Neural progenitor cell (in vitro differentiated cells): ENCODE measurements at places on chromosomes 12 and 14.

DNA sequence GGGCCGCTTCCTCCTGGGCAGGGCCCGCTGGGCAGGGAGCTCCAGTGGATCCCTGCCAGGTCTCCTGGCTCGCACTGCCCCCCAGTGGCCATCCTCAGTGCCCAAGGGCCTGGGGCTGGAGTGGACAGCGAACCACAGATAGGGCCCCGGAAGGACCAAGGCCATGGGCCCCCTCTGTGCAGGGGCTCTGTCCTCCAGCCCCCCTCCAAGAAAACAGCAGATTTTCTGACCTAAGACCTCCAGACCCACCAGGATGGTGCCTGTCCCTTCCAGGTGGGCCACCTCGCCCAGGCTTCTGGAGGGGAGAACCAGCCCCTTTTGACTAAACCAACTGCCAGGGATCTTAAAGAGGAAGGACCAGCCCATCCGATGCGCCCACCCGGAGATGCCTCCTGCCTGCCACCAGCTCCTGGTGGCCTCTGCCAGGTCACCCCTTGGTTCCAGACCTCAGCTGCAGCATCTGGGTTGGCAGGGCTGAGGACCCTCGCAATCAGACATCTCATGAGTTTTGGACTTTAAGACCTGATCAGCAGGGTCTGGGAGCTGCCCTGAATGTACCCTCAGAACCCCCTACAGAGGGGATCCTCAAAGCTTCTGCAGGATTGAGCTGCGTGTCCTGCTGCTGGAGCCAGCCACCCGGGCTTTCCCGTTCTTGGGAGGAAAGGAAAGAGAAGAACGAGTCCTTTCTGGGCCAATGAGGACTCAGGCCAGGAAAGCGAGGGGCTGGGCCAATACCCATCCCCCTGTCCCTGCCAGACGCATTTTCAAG is 325.8 kb upstream of the DIO3 start:
- peak; percentile 84 for DNase-seq

DNA sequence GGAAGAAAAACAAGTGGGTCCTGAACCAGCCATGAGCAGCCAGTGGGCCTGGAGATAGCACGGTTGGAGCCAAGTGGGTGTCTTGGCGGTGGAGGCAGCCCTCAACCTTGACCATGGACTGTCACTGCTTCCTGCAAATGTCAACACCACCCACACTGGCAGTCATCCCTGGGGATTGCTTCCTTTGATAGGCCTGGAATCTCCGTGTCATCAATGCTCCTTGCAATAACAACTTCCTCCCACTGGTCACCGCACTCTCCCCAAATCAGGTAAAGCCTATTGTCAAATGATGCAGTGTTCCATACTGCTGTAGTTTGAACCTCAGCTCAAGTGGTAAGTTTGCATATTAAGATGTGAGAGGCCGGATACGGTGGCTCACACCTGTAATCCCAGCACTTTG is 129.1 kb downstream of the NTF3 start:
- no peak for DNase-seq

DNA sequence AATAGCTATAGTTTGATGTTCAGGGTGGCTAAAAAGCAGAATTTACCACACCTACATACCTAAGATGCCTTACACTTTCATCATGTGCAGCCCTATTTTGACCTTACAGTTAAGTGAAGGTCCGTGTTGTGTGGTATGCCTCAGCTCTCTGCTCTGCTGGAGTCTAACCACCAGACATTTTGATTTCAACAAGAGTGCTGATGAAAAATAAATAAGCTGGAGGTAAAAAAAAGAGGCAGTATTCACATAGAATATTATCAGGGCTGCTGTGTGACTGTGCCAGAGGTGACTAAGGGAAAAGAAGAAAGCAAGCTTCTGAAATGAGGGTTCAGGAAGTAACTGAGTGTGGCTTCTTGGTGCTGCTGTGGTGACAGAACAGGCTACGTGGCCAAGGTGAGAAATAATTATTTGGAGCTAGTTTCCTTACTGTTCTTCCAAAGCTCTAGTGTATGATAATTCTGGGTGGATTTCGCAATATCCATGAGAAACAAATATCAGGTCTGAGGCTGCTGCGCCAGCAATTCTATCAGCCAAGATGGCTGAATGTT is 188.8 kb downstream of the STXBP6 start:
- no peak for DNase-seq

DNA sequence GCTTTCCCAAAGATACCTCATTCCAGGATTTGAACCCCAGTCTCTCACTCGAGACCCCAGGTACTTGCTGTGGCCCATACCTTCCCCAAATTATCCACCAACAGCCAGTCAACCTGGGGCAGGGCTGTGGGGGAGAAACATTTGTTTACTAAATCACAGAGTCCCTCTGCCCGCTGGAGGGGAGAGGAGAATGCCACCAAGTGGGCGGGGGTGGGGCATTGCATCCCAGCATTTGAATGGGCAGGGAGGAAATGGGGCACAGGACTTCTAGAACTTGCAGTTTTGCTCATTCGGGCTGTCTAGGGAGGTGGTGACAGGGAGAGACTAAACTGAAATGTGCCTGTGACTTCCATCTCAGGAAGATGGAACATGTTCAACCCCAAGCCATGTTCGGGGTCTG is 10.9 kb upstream of the SERPINA9 start:
- peak; percentile 9 for DNase-seq

DNA sequence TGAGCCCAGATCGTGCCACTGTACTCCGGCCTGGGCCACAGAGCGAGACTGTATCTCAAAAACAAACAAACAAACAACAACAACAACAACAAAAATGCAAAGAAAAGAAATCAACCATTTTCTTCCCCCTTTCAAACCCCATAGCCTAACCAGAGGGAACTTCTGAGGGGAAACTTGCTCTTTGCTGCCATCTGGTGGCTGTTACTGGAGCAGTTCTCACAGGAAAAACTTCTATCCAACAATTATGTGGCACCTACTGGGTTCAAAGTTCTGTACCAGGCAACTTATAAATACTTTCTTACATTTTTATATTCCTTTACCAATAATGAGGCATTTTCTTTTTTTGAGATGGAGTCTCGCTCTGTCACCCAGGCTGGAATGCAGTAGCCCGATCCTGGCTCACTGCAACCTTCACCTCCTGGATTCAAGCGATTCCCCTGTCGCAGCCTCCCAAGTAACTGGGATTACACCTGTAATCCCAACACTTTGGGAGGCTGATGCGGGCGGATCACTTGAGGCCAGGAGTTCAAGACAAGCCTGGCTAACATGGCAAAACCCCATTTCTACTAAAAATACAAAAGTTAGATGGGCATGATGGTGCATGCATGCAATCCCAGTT is 50.9 kb upstream of the BICDL1 start:
- DNase-seq = peak; percentile 75

- DNase-seq = no peak
These were observed 53.8 kb downstream of the PHETA1 start for GRCh38 chr12:111314953-111315539.

- no peak for DNase-seq
These were observed at the start of gene CD163L1 for GRCh38 chr12:7444076-7444475. Gene CD163L1, minus strand, starts transcription at chr12:7444153. Its CDS starts 26 bp downstream, at chr12:7444127.

DNA sequence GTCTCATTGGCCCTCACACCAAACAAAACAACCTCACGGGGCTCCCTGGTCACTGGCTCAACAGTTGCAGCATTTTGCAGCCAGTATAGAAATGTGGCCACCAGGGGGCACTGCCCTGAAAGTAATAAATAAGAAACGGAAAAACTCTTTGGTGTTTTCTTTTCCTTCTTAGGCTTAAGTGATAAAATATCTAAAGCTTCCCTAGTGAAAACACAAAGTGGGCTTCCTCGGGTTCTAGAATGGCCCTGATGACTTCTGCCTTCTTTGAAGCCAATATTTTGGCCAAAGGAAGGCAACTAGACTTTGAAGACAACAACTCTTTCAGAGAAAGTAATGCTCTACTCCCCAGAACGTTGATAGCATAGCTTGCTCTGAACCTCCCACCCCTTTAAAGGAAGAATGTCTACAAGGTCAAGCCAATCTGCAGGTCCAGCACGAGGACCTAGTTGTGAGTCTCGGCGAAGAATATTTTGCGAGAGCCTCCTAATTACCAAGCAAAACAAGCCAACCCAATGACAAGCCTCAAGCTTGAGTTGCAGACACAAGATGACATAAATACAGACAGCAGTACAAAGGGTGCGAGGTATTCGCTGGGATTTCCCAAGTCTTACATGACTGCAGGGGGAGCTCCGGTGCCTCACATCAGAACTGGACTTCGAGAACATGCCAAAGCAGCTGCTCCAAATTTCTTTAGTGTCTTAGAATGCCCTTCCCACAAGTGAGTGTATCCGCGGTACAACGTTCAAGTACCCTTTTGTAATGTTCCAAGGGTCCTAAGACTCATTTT is 2.6 kb downstream of the ITPK1 start:
- DNase-seq = peak; percentile 93

DNA sequence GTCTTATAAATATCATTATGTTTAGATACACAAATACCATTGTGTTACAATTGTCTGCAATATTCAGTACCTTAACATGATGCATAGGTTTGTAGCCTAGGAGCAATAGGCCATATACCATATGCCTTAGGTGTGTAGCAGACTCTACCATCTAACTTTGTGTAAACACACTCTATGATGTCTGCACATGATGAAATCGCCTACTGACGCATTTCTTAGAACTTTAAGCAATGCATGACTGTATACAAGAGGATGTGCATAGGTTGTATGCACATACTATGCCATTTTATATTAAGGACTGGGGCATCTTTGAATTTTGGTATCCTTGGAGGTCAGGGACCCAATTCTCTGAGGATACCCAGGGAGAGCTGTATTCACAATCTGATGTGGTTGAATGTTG is 10.1 kb upstream of the BTG1 start:
- no peak for DNase-seq

- peak; percentile 50 for DNase-seq
These were observed 20.9 kb upstream of the NUDT14 start for GRCh38 chr14:105201925-105202513.

GRCh38 chr12:113142173-113142885 is 6.8 kb upstream of the RASAL1 start:
- DNase-seq = no peak

GRCh38 chr12:101670007-101670671 is 27.3 kb upstream of the CHPT1 start:
- DNase-seq = peak; percentile 50

GRCh38 chr12:4648104-4648500 is 749 bp downstream of the AKAP3 start:
- no peak for DNase-seq

GRCh38 chr12:105773471-105773870 is 365.3 kb downstream of the NUAK1 start:
- no peak for DNase-seq

- peak; percentile 50 for DNase-seq
These were observed 32.4 kb downstream of the LMO3 start for GRCh38 chr12:16573398-16574077.

DNA sequence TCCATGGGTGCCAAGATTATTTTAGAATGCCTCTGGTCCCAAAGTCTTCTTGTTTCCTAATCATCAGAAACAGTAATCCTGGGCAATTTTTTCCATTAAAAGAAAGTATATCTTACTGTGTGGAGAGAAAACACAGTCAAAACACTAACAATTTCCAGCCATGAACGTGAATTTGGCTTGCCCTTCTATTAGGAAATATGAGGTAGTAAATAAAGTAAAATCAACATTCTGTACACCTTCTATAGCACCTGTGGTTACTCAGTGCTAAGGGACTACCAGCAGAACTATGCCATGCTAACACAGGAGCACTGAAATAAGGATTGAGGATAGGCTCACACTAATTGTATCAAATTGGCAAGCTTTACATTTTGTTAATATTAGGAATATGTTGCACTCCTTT is 60.1 kb downstream of the NTN4 start:
- no peak for DNase-seq

DNA sequence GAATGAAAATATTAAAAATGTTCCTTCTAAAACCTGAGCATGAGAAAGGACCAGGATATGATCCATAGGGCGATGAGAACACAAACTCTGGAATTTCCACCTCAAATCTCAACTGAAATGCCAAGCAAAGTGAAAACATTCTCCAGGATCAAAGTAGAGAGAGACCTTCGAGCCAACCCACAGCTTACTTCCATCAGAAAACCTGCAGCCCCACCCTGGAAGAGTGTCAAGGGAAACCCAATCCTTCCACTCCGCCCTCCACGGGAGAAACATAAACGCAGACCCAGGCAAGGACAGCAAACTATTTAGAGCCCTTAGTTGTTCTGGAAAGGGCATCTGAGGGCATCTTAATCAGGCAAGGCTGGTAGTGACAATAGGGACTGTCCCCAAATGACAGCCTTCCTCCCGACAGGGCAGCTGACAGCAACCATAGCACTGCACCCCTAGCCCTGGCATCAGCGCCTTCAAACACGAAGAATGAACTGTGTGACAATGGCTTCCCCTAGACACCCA is 21.8 kb downstream of the SLC15A4 start:
- DNase-seq = no peak

- DNase-seq = peak; percentile 60
These were observed 2.7 kb downstream of the TGFB3 start for GRCh38 chr14:75979071-75979571.

DNA sequence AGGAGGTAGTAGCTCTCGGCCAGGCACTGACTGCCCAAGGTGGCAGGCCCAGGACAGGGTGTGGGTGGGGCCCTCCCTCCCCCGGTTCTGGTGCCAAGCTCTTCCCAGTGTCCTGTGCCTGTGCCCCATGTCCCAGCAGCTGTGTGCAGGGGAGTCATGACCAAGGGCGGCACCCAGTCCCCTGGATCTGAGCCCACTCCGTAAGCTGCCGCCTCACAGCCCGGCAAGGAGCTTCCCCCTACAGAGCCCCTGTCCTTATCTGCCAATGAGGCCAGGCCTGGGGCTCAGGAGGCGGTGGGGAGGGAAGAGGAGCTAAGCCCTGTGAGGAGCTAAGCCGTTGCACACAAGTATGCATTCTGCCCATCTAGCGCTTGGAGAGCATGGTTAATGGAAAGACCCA is 5.6 kb upstream of the C14orf180 start:
- peak; percentile 55 for DNase-seq

DNA sequence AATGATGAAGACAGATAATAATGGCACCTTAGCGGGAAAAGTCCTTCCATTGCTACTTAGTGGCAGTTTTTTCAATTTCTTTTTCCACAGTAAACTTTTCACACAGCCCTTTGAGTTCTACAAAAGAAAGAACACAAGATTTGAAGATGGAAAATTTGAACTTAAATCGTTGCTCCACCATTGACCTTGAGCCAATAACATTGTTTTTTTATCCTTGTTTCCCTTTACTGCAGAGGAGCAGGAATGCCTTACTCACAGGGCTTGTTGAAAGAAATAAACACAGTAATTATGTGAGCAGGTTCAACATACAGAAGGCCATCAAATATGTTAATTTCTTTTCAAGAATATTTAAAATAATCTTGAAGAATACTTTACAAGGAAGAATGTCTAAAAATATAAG is 181.5 kb upstream of the KRR1 start:
- DNase-seq = no peak

- DNase-seq = no peak
These were observed 43.0 kb upstream of the ACSS3 start for GRCh38 chr12:81034926-81035325.

- no peak for DNase-seq
These were observed 295.5 kb downstream of the RMST start for GRCh38 chr12:97758194-97758501.
